Activated CD4-positive, alpha-beta memory T cell treated with anti-CD3 and anti-CD28 coated beads, Interleukin-2, amount 10 ng/mL, durations not matched to agents 7 days and 5 days (primary cell): ENCODE measurements at places on chromosomes 12 and 14. TPM values are rescaled to one million over a fixed set of nuclear protein-coding genes. Genes with fewer than 3 reads are reported as not detected.

GRCh38 chr14:79057333-79057732 is 887.2 kb downstream of the NRXN3 start:
- DNase-seq = no peak

- DNase-seq = no peak
Observed at GRCh38 chr14:24379907-24380730, 12.1 kb downstream of the NFATC4 start.

- DNase-seq = no peak
Observed at GRCh38 chr12:52015532-52016041, 8.8 kb downstream of the TAMALIN start.

DNA sequence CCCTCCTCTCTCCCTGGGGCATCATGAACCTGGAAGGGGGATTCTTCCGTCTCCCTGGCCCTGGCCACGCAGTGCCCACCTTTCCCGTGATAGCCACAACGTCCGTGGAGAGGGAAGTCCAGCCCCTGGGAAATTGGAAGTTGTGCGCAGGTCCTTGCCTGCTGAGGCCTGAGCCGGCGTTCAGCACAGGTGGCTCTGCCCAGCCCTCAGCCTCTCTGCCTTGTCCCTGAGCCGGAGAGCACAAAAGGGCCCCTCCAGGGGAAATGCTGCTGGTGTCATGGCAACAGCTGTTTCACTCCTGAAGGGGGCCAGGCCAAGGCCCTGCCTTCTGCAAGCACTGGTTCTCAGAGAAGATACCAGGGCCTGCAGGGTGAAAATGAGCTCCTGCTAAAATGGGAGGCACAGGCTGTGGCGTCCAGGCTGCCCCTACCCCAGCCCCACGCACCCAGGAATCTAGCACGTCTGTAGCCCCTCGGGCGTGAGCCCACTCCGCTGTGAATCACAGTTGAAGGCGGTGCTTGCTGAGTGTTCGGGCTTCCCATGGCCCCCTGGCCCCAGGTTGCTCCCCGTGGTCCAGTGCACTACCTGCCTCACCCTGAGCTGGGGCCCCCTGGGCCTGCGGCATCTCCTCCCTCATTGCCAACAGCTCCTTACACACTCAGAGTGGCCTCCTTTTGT is 149.4 kb downstream of the ADGRD1 start:
- no peak for DNase-seq

NID2 gene
- total RNA-seq = 0.18 TPM

C12orf50 gene
- not detected for total RNA-seq
